Endothelial cell (in vitro differentiated cells): ENCODE measurements at places on chromosomes 1 and 21.

DNA sequence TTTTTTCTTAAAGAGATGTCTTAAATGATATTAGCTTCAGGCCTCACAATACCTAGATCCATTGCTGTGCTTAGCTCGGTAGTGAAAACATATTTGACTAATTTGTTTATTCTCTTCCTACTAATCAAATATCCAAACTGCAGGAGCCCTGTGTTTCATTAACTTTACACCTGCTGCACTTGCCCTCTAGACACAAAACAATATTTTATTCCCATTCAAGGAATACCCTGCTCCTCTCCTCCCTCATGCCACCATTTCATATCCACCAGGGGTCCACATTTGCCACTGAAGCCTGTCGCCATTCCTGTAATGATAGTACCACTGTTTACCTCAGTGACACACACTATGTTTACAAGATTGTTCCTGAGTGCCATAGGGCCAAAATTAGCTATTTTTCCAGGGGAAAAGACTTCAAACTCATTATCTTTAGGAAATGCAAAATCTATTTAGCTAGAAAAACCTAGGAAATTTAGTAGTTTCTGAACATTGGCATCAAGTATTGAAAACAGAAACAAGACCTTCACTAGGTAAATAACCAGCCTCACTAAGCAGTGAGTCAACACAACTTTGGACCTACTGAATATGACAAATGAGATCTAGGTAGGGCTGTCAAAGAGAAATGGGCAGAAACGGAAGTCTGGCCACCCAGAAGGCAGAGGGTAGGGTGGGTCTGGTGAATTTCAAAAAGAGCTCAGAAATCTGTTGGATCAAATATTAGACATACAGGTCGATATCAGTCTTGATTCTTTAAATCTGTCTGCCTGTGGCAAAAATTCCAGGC, 134.6 kb upstream of the KCNK1 start:
- no peak for DNase-seq

DNA sequence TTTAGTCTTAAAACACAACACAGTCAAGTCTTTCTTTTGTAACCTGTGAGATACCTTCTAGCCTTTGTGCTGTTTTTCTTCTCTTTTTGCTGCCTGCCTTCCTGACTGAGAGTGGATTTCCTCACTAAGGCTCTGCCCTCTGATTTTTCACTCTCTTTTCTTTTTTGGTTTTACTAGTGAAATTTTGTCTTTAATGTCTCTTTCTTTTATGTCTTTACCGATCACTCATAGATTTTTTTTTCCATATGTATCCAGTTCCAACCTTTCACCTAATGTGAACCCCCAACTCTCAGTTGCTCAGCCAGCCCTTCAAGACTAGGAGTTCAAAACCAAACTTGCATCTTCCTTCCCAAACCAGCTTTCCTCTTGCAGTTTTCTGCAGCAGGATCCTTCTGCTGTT, 6.5 kb downstream of the LGALS8 start:
- DNase-seq = no peak

DNA sequence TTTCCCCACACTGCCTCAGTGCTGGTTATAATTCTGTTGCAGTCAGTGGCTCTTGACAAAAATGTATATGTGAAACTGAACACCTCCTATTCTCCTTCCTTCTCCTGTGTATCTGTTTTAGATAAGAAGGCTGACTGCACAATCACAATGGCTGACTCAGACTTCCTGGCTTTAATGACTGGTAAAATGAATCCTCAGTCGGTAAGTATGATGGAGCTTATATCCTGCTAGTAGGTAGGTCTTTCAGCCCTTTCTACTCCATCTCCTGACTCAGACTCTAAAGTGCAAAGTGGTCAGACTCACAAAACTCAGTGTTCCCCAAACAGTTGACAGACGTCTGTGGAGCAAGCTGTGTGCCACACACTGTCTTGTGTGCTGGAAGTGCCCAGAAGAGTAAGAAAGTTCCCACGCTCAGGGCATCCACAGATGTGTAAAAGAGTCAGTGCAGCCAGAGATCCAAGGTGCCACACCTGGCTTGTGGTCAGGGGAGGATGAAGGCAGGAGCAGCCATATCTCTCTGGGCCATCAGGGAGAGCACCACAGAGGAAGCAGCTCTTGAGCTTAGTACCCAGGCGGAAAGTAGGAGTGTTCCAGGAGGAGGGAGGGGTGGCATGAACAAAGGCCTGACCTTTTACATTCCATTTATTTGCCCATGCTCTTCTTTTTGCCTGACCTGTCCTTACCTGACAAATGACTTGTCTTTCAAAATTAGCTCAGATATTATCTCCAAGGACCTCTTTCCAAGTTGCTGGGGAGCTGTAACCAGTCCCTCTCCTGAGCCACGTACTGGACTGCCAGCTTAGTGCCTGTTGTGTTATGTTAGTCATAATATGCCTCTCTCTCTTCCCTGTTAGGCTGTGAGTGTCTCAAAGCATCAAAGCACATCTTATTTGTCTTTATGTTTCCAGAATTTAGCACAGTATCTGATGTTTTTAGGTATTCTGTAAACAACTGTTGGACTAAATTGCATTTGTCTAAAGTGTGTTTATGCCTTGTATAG, 14.0 kb upstream of the PODN start:
- no peak for DNase-seq

DNA sequence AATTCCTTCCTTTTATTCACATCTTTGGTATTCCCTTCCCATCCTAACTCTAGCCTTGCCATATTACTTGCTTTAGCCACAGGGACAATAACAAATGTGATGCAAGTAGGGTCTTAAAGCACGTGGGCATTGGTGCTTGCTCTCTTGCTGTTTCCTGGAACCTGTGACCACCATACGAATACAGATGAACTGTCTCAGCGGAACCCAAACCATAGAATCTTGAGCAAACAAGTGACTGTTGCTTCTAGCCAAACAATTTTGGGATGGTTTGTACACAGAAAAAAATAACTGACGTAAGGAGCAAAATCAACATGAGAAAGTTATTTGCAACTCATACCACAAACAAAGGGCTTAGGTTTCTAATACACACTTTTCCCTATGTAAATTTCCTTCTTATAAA, 15.2 kb upstream of the VTCN1 start:
- no peak for DNase-seq

- no peak for DNase-seq
Observed at GRCh38 chr1:215748431-215748830, 181.3 kb downstream of the KCTD3 start.
